HS-27A (cell line): ENCODE measurements at places on chromosomes 11 and 22.
A peak's percentile ranks its signal among the peaks of the same experiment; 100 is the strongest.

DNA sequence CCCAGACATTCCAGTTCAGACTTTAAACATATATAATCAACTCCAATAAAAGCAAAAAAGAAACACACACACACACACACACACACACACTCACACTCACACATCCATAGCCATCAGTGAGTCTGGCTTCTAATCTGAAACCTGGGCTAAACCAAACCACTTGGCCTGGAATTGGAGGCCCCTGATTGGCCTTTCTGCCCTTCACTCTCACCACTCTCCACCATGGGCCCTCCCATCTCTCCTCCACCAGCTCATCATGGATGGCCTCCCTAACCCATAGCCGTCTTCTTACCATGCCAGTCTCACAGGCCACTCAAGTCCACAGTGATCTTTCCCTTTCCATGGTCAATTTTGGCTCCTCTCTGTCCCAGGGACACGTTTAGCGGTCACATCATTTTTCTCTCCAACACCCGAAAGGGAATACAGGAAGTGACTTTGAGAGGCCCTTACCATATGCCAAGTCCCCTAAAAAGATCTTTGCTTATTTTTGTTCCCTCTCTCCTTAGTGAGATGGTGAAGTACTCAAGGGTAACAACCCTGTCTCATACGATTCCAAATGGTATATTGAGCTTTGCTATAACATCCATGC lies 66.6 kb downstream of the ENDOD1 start:
- no peak for DNase-seq

- DNase-seq: no peak
Observed at GRCh38 chr22:28911304-28911690, 27.9 kb downstream of the ZNRF3 start.

DNA sequence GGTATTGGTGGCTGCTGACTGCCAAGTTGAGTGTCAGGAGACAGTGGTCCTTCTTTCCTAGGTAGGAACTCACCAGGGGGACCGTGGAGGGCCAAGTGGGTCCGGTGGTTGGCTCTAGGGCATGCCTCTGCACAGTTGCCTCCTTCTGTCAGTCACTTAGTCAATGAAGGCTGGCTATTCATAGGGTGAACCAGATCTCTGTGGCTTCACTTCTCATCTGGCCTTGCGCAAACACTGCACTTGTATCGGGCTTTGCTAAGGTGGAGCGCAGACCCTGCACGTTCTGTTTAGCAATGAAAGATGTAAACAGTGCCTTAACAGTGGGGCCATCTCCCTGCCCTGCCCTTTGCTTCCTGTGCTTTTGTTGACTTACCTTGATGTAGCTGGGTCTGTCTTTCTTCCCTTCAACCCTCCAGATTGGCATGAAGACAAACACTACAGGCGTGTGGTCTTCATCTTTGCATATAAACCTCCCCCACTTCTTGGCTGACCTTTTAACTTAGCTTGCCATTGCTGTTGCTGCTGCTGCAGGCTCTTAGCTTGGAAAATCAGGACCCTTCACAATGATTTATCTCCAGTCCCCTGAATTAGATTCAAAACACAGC lies 6.7 kb upstream of the SORL1-AS1 start:
- no peak for DNase-seq

GRCh38 chr11:65085446-65085845 lies 1.4 kb downstream of the ZFPL1 start:
- DNase-seq: no peak

GRCh38 chr11:27640954-27641353 lies 59.3 kb downstream of the BDNF start:
- DNase-seq: no peak

DNA sequence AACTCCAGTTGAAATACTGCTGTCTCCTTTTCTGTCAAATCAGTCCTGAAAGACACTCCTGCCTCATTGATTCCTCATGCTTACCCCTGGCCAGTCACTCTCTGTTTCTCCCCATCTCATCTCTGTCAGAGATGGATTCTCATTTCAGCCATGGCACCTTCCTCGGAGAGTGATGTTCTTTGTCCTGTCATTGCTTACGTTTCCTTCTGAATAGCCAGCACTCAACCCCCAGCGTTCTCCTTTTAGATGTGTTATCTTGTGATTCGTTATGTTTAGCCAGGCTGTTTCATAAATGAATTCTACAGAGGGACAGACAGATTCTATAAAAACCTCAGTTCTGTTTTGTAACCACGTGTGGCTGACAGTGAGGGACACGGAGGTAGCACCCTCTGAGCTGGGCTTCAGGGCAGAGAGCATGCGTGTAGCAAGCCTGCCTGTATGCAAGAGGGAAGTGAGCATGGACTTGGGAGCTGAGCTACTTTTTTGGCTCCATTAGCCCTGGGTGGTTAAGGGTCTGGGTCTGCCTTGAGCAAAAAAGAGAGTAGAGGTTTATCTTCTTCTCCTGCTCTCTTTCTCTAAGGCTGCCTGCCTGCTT lies 354.6 kb downstream of the DDX10 start:
- no peak for DNase-seq

DNA sequence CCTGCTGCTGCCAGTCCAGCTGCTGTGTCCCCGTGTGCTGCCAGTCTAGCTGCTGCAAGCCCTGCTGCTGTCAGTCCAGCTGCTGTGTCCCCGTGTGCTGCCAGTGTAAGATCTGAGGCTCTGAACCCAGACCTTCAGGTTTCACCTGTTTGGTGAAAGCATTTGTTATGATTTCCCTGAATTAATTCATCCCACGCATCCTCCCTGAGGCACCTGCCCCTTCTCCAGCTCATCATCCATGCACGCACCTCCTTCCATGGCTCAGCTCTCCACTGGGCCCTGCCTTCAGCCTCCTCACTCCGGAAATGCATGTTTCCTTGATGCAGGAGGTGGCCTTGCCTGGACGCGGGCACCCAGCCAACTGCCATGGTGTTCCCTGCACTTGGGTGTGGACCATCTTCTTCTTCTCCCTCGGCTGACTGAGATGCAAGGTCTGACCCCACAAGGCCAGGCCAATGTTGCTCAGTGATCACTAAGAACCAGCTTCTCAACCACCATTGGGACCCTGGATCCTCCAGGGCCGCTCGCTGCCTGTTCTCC lies 788 bp downstream of the KRTAP5-10 start:
- DNase-seq: no peak

- DNase-seq: no peak
Observed at GRCh38 chr11:11985954-11986949, 22.2 kb downstream of the DKK3 start.

DNA sequence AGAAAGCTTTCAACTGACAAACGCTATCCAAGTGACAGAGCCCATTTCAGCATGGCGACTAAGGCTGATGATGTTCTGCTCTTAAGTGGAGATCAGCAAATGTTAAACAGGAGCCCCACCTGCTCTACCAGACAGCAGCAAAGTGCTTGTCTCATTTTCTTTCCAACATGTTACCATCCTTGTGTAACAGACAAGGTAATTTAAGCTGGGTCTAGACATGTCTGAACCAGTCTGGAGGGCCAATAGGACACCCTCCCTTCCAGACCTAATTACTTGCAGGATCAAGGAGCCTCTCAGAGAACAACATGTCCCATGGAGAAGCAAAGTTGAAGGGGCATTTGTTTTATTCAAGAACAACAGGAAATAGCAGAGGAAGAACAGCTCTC lies 3.9 kb upstream of the LMO2 start:
- DNase-seq: no peak

DNA sequence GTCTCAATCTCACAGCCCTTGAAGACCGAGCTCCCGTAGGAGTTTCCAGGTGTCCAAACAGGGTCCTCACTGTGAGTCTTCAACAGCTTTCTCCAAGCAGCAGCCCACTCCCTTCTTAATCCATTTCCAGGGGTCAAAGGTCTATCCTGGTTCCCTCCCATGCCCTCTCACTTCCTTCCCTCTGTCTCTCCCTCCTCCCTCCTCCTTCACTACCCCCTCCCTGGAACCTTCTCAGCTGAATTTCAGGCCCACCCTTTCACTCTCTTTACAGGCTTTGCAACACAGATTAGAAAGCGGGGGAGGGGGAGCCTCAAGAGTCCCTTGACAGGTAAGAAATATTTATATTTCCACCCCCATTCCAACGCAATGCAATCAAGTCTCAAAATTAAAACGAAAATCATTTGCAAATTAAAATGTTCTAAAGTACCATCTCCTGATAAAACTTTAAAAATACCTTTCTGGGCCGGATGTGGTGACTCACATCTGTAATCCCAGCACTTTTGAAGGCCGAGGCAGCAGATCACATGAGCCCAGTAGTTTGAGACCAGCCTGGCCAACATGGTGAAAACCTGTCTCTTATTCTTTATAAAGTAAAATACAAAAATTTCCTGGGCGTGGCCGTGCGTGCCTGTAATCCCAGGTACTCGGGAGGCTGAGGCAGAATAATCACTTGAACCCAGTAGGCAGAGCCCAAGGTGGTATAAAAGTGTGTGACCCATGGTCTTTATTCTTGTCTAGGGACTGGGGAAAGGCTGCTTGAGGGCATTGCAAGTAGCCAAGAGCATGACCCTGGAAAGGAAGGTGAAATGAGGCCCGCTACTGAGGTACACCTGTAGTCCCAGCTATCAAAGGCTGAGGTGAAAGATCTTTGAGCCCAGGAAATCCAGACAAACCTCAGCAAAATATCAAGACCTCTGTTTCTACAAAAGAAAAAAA lies 865 bp upstream of the ZNF280A start:
- DNase-seq: no peak

GRCh38 chr11:124717786-124718651 lies 21.7 kb upstream of the NRGN start:
- no peak for DNase-seq

- DNase-seq: no peak
Observed at GRCh38 chr11:59938718-59939117, 486 bp downstream of the OOSP1 start.

- peak; percentile 97 for DNase-seq
Observed at GRCh38 chr11:9314291-9315077, at the start of gene TMEM41B. TMEM41B (minus strand) TSS chr11:9314593; CDS start chr11:9314441, 152 bp downstream.

- no peak for DNase-seq
Observed at GRCh38 chr11:20672575-20672974, 3.2 kb downstream of the NELL1 start.

DNA sequence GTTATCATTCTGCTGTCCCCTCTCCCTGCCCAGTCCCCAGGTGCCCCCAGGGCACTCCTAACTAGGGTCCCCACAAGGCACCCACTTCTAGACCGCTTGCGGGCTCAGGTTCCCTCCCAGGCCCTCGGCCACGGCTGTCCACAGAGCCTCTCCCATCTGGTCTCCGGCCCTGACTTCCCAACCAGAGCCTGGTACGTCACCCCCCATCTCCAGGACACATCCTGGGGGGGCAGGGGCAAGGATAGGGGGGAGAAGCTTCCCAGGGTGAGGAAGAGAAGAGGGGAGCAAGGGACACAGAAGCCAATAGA lies 457 bp downstream of the SSTR3 start:
- no peak for DNase-seq

GRCh38 chr11:62020661-62021060 lies 53.2 kb upstream of the FTH1 start:
- no peak for DNase-seq

- DNase-seq: no peak
Observed at GRCh38 chr11:40514124-40514523, 945.3 kb downstream of the LRRC4C start.
